ENCODE measurements at places on chromosomes 4 and X.

DNA sequence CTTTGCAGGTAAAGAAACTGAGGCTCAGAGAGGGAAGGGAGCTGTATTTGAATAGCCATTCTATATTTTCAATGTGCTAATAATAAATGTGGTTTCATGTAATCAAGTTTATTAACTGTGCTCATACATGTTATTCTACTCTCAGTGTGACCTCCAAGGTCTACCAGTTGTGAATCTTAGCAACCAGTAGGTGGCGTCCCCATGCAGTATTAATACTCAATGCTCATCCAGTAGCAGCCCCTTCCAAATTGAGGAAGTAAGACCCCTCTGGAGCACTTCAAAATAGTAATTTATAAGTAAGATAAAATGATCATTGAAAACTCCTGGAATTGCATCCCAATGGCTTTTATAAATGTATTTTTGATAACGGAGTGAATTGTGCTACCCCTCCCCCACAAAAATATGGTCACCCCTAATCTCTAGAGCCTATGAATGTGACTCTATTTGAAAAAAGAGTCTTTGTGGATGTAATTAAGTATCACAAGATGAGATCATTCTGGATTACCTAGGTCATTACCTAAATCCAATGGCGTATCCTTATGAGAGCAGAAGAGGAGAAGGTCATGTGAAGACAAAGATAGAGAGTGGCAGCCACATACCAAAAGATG is 20.4 kb upstream of the SEPSECS start:
- no peak for DNase-seq

DNA sequence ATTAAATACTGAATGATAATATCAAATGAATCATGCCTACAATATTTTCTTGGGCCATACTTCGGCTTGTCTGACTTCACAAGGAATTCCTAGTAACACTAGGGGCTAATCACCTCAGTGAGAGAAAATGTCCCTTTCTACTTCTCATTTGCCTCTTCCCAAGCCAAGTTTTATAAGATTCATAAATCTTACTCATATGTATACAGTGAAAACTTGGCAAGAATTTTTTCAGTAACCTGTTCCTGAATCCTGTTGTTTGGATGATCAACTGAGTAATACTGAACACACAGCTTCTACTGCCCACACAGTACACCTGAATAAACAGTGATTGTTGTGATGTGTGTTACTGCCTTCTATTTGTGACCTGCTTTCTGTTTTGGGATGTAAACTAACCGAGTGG is 16.5 kb downstream of the TMPRSS11E start:
- no peak for DNase-seq

GRCh38 chrX:7119950-7120877 is 27.3 kb upstream of the STS start:
- DNase-seq: peak; percentile 15

- DNase-seq: no peak
These were observed 199.9 kb downstream of the ENOX2 start for GRCh38 chrX:130702867-130703707.

GRCh38 chrX:151825925-151826485 is 86.7 kb upstream of the MAGEA4 start:
- DNase-seq: no peak

- no peak for DNase-seq
These were observed 172.5 kb downstream of the ANK2 start for GRCh38 chr4:113221990-113222389.

- no peak for DNase-seq
These were observed 1345.5 kb downstream of the TECRL start for GRCh38 chr4:63063760-63064159.

DNA sequence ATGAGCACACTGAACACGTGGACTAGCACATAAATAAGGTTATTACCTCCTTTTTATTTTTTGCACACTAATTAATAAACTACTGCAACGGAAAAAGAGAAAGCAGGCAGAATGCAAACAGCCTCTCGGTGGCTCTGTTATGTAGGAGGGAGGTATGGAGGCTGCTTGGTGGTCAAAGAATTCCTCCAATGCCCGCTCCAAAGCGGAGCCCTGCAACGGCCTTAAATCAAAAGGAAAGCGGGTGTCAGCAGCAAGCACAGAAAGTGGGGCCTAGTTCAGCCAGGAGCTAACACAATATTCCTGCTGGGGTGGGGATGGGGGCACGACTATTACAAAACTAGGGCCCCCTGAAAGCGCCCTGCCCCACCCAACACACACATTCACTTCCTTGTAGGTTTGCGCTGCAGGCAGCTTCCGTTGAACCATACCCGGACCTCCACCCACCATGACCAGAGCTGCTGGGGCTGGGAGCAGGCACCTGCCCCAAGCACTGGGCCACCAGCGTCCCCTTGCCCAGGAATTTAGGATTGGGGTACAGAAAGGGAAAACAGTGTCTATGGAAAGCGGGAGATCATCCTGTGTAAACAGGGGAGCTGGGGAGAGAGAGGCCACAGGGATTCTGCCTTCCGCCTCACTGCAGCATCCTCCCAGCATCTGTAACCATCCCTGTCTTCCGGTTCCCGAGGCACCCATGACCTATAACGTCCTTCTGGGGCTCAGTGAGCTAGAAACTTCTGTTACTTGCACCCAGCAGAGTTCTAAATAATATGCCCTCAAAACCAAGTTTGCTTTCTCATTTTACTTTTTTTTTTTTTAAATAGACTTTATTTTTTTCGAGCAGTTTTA is 57.1 kb upstream of the DDX3X start:
- DNase-seq: no peak

- DNase-seq: no peak
These were observed 1604.6 kb downstream of the PCDH18 start for GRCh38 chr4:135927651-135928050.

DNA sequence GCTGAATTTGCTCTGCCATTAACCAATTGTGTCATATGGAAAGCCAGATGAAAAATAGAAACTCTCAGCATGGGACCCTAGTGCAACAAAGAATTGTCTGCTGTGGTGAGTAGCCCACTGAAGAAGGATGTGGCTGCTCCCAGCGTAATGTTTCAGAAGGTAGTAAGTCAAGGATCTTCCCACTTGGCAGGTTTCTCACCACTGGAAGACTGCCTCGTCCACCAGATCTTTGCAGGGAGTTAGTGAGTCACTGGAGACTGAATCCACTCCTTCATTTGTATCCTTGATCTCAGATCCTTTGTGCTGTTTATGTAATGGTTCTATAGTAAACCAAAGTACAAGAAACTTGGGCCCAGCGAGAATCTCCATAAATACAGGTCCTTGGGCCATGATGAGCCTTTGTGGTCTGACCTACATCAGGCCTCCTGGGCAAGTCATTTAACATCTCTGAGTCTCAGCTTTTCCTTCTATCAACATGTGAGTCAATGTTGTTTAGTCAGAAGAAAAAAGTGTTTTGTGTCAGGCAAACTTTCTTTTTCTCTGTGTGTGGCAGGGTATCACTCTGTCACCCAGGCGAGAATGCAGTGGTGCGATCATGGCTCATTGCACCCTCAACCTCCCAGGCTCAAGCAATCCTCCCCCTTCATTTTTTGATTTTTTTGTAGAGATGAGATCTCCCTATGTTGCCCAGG is 78.0 kb upstream of the CCDC160 start:
- DNase-seq: no peak

DNA sequence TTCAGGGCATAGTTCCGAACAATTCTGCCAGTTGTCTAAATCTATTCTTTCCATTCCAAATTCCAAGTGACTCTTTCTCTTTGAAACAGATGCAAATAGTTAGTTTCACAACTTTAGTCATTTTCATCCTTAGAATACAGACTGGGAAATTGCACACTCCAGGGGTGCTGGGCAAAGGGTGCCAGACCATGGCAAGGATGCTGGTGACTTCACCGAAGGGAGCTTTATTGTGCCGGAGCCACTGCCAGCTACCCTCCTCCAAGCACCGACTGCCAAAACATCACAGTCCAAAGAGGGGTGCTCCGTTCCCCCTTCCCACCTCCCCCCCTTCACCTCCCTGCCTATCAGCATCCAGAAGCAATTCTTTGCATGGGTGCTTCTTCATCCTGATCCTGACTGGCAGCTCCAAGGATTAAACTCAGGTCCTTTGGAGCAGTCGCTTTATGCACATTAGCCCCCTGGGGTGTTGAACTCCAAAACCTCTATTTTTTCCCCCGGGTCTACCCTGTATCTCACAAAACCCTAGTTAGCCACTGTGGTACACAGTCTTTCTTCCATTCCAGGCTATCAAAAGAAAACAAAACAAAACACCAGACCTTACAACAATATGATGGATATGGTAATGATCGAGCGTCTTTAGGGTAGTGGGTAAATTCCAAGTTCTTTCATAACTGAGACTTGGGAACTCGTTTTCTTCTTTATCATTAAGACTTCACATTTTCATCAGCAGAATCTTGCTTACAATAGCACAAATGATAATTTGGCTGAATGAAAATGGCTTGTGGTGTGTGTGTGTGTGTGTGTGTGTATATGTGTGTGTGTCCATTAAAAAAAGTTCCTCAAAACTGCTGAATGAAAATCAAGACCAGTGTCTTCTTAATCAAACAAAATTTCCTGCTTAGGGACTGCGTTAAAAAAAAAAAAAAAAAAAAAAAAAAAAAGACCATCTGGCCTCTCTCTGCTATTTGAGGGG is 28.7 kb downstream of the MID1 start:
- no peak for DNase-seq

DNA sequence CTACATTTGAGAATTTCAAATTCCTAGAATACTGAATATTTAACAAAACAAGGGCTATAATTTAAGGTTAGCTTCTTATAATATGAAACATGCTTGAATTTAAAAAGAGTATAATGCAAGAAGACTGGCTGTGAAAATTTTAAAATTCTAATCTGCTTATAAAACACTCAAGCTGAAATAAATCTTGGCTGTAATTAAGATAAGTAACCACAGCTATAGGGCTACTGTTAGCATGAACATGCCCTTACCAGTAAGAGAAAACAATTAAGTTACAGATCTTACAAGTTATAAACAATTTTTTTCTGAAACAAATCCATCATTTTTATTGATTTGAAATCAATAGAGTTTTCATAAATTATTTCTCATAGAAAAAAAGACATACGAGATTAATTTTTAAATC is 148.2 kb downstream of the INPP4B start:
- DNase-seq: no peak

DNA sequence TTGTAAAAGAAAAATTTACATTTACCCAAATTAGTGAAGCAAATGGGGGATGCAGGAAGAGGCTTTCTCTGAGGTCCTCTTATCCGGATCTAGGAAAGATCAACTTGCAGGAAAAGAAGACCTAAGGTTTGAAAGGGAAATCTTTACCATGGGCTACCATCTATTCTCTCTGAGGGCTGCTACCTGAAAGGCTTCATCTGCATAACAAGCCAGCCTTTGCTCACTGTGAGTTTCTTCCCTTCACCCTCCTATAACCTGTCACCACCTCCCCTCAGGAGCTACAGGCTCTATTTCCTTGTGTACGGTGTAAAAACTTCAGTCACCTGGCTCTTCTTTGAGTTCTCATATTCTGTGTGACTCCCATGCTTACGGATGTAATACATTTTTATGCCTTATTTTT is 118.6 kb upstream of the BEND4 start:
- no peak for DNase-seq
